ENCODE measurements at places on chromosomes 16 and 17.

DNA sequence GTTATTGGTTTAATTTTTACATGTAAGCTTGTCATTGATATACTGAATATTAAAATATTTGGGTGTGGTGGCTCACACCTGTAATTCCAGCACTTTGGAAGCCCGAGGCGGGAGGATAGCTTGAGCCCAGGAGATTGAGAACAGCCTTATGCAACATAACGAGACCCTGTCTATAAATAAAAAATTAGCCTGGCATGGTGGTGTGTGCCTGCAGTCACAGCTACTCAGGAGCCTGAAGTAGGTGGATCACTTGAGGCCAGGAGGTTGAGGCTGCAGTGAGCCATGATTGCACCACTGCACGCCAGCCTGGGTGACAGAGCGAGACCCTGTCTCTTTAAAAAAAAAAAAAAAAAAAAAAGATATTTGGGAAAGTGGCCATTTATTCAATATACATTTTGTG, 32.3 kb downstream of the NFAT5 start:
- DNase-seq: no peak

- DNase-seq: no peak
These were observed 11.3 kb downstream of the TBX2 start for GRCh38 chr17:61411011-61411260.

DNA sequence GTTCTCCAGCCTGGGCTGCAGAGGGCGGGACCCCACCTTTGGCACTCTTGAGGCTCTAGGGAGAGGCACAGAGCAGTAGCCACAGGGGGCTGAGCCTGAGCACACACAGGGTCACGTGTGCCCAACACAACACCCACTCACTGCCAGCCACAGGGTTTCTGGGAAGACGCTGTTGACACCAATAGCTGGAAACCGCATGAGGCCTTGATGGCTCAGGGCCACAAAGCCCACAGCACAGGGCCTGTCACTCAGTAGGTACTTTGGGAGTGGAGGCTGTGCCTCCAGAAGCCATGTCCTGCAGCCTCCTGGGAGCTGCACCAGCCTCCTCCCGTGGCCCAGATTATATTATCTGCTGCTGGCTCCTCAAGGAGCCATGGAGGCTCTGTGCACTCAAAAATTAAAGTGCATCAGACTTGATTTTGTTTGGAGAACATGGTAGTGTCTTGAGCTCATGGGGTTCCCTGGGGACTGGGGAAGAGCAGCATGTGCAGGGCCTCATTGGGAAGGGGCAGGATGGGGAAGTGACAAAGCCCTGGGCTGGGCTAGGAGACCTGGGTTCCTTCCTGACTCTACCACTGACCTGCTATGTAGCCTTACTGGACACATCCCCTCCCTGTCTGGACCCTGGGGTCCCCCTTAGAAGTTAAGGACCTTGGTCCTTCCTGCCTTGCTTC, 12.5 kb upstream of the SREBF1 start:
- DNase-seq: no peak

- no peak for DNase-seq
These were observed 22.2 kb upstream of the DNAH17 start for GRCh38 chr17:78599419-78599818.

DNA sequence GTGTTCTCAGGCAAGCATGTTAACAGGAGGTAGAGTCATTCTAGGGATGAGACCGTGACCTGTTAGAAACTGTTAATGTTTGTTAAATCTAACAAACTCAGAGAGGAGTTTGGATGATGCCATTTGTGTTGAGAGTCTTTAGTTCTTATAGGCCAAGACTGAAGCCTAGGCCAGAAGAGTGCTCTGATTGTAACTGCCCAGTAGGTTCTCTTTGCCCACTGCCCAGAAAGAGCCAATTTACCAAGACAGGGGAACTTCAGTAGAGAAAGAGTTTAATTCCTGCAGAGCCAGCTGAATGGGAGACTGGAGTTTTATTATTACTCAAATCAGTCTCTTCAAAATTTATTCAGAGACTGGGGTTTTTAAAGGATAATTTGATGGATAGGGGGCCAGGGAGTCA, 42.5 kb downstream of the ARHGAP44 start:
- DNase-seq: no peak

- peak; percentile 32 for DNase-seq
These were observed 576 bp downstream of the EPOP start for GRCh38 chr17:38674014-38674748.

DNA sequence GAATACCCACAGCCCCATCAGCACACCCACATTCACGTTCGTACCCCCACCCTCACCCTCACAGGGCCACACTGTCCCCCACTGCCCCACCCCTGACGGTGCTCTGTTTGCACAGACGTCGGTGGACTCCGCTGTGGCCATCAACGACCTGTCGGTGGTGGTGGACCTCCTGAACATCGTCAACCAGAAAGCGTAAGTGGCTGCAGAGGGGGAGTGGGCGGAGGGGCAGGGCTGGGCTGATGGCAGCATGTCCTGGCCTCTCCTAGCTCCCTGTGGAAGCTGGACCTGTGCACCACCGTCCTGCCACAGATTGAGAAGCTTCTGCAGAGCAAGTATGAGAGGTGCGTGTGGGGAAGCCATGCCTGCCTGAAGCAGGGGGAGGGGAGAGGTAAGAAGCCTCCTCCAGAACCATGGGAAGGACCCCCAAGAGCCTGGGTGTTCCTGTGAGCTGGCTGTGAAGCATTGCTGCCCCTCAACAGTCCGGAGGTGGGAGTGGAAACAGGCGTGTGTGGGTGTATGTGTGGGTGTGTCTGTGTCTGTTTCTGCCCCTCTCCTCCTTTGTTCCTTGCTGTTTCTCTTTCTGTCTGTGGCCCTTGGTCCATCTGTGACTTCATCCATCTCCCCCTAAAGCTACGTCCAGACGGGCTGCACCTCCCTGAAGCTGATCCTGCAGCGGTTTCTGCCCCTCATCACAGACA, 20.3 kb downstream of the KATNB1 start:
- no peak for DNase-seq

- no peak for DNase-seq
These were observed 62.4 kb downstream of the NT5M start for GRCh38 chr17:17365476-17366110.

DNA sequence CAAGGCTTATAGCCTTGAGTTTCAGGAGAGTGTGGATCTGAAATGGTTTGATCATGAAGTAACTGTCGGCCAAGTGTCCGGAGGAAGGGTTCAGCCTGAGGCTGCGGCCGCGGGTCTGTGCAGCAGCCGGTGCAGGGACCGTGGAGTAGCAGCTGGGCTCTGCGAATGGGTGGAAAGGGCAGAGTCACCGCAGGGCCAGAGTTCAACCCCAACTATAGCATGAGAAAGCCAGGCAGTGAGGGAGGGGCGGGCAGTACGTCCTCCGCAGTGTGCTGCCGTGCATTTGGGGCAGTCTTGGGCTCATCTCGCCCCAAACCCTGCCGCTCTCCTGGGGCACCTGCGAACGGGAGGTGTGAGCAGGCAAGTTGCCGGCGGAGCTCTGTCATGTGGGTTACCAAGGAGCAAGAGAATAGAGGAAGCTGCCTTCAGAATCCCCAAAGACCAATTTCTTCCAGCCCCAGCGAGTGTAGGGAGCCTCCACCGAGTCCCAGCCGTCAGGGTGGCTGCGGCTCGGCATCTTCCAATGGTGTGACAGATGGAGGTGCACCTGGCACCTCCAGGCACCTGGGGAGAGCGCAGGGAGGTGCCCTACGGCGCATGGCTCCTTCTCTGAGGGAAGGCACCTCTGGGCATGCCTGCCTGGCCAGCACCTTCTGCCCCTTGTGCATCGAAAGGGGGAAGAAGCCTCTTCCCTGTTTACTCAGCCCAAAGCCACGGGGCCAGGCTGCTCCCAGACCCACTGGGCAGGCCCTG, 87.3 kb downstream of the RPA1 start:
- DNase-seq: no peak

- no peak for DNase-seq
These were observed 98.7 kb downstream of the KCNJ12 start for GRCh38 chr17:21474815-21475214.

GRCh38 chr17:742147-742793, 9.8 kb downstream of the GEMIN4 start:
- no peak for DNase-seq

DNA sequence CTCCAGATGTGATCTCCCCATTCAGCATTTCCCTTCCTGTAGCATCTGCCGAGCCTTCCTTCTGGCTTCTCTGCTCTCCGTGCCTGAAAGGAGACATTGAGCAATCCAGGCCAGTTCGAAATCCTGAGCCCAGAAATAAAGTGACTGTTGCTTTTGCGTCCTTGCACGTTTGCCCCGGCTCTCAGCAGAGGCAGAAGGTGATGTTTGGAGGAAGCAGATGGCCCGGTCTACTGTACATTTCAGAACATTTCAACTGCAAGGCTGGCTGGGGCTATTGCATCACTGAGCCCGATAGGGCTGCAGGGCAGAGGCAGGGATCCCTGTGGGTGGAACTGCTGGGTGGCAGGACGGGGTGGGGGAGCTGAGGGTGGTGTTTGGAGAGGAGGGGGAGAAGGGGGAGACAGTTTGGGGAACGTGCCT, 29.4 kb downstream of the IRF8 start:
- DNase-seq: peak; percentile 7

- DNase-seq: no peak
These were observed 4.8 kb downstream of the ADAP2 start for GRCh38 chr17:30926516-30926915.

- no peak for DNase-seq
These were observed 51.0 kb upstream of the PIRT start for GRCh38 chr17:10888858-10889257.

DNA sequence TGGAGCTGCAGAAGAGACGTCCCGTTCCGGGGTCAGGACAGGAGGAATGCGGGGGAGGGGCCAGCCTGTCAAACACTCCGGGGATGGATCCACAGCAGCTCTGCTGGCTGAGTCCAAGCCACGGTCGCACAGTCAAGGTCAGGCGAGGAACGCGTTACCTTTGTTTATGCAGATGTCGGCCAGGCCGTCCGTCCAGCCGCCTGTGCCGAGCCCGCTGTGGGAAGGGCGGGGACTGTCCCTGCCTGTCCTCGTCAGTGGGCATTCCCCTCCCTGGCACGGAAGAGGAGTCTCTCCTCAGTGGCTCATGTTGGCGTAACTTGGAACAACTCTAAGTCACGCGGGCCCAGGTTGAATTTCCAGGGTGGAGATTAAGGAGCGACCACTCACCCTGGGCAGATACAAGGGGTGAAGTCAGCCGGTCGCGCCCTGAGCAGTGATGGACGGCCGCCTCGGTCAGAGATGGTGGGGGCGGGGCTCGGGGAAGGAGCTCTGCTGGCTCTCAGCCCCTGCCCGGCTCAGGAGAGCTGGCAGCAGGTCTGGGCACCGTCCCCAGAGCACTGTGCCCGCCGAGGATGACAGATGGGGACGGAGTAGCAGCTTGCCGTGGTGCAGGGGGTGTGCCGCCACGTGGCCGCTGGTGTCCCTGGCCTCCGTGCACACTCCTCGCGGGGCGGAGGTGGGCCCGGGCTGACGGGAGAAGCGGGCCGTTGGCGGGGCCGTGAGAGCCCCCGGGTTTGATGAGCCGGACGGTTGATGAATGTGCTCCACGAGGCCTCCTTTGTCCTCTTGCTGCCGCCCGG, 7.3 kb downstream of the CACNA1H start:
- DNase-seq: no peak

- DNase-seq: peak; percentile 75
These were observed 18.1 kb downstream of the TMC7 start for GRCh38 chr16:19001788-19002187.

DNA sequence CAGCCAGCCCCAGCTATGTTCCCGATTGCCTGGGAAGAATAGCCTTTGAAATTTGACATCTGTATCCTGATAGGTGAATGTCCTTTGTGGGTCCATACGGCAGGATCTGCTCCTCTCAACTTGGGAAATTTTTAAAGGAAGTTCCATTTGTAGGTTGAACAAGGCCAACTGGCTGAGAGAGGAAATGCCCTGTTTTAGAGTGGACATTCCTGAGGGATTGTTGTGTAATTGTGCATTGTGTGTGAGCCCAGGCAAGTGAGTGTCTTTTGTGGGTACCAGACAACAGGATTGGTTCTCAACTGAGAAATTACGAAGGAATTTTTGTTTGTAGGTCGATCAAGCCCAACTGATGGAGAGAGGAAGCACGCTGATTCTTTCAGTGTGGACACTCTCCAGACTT, 2.6 kb upstream of the CPHXL2 start:
- no peak for DNase-seq

- no peak for DNase-seq
These were observed 8.1 kb downstream of the COX6A2 start for GRCh38 chr16:31420037-31420436.

DNA sequence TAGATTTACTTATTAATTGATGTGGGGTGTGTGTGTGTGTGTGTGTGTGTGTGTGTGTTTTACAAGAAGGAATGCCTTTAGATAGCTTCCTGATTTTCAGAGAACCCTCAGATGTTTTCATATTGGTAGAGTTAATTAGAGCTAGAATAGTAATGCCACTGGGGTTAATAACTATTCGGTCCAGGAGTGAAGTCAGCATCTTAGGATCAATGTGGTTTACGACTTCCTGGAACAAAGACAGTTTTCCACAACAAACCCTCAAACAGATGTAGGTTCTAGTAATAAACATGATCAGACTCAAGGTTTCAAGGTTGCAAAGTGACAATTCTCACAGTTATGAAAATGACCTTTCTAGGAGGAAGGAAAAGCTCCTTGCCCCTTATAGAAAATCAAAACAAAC, 12.2 kb upstream of the SLC52A1 start:
- DNase-seq: no peak

GRCh38 chr17:15023589-15024336, 241.4 kb downstream of the PMP22 start:
- no peak for DNase-seq

DNA sequence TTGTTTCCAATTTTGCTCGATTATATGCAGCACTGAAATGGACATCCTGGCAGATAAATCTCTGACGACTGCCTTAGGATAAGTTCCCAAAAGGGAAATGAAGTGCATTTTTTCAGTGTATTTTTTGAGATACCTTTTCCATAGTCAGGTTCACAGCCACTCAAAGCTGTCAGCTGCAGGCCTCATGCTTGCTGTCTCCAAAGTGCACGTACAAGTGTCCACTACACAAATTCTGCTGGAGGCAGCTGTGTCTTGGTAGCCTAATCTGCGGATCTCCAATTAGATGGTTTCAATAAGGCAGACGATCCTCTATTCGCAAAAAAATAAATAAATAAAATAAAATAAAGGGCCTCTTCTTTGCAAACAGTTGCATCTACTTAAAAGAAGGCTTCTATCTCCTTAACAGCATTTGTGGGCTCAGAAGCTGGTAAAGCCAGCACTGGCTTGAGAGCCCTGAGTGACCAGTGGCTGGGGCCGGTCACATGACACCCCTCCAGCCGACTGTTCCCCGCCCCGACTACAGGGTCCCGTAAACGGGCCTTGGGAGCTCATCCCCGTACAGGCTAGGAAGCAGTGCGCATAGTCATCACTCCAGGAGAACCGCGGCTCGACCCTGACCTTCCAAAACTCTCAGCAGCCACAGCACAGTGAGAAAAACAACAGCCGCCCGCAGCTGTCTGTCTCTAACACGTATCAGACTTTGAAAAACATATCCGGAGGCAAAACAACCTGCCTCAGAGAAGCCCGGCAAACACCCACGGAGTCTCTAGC, 18.8 kb downstream of the RPH3AL start:
- DNase-seq: peak; percentile 28

GRCh38 chr16:51163366-51163765, 12.3 kb upstream of the SALL1 start:
- DNase-seq: peak; percentile 36

Data from EL (cell line).